ENCODE measurements at places on chromosomes 7 and 10.

DNA sequence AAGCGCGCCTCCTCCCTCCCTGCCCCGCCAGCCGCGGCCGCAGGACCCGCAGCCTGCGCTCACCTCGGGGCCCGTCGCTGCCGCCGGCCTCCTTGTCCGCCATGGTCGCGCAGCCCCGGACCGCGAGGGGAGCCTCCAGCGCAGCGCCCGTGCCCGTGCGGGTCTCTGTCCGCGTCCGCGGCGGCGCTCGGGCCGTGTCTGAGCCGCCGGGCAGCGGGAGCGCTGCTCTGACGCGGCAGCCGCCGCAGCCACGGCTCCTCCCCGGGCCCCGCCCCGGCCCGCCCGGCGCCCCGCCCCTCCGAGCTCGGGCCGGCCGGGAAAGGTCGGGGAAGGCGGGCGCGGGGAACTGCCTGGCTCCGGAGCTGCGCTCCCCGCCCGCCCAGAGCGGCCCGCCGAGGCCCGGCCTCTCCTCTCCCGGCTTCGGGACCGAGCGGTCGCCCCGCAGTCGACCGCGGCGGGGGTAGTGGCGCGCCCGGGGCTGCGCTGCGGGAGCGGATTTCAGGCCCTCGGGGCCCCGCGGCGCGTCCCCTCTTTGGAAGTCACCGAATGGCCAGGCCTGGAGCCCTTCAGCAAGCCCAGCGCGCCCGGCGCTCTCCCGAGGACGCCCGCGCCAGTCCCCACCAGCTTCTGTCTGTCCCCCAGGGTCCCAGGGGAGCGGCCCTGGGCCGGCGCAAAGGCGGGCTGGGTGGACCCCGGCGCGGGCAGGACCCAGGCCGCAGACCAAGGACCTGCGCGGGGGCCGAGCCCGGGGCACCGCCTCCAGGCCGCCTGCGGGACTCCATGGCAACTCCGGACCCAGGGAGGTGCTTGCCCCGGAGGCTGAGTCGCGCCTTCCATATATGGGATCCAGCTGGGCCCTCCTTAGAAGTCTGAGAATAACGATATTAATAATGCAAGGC, at the start of gene HSPA12A:
HSPA12A (minus strand) TSS at position 200 of the 899 bp plus-strand sequence; CDS start at position 103, 97 bp downstream.
- peak; percentile 44 for DNase-seq

GRCh38 chr7:21198921-21199320, 229.0 kb upstream of the SP4 start:
- no peak for DNase-seq

- DNase-seq: no peak
These were observed 33.8 kb upstream of the C10orf120 start for GRCh38 chr10:122733443-122733842.

DNA sequence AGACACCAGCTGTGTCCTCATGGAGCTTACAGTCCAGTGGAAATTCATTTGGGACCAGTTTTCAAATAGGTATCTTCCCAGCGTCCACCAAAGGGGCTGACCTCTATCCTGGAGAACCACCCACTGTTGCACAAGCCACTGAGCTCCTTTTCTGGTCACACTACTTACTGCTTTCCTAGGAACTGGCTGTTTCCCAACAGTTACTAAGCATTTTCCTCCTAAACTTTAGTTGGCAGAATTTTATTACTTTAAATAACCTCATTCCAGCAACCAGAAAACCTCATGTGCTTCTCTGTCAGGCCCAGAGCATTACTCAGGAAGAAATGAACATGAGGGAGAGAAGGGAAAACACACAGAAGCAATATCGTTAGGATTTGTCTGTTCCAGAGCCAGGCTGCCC, 183.1 kb downstream of the GPAM start:
- no peak for DNase-seq

- DNase-seq: no peak
These were observed 8.3 kb upstream of the SEMA3A start for GRCh38 chr7:84202855-84203254.

DNA sequence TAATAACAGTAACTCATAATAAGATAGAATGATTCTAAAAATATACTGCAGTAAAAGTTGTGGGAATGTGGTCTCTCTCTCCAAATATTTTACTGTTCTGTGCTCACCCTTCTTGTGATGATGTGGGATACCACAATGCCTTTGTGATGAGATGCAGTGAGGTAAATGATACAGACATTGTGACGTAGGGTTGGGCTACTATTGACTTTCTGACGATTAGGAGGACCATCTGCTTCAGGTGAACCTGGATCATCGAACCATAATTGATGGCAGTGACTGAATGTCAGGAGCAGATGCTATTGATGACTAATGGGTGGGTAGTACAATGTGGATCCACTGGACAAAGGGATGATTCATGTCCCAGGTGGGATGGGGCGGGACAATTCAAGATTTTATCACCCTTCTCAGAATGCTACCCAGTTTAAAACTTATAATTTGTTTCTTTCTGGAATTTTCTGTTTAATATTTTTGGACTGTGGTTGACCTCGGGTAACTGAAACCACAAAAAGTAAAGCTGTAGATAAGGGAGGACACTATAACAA, 73.9 kb upstream of the ARMC3 start:
- DNase-seq: no peak

- DNase-seq: no peak
These were observed 13.7 kb upstream of the MAP3K8 start for GRCh38 chr10:30420266-30420665.

GRCh38 chr10:113309791-113310190, 243.1 kb upstream of the HABP2 start:
- DNase-seq: no peak

DNA sequence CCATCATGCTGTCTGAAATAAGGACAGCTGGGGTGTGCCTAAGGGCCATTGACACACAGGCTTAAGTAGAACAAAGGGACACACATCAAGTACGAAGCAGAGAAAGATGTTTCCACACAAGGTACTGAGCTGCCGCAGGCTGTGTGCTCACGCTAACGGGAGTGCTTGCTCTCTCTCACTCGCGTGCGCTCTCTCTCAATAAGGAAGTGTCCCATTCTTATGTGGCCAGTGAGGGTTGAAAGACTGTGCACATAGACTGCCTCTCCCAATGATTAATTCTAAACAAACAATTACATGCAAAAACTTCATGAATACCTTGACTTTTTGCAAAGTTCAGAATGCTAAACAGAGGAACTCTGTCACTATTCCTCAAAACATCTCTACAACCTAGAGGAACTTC, 29.9 kb downstream of the DCLRE1C start:
- no peak for DNase-seq

Measured in CD4-positive, alpha-beta T cell treated with Interleukin-12 subunit alpha and Interleukin-12 subunit beta, for 1 hour (primary cell).